ENCODE measurements at places on chromosomes 3 and 15.
A peak's percentile ranks its signal among the peaks of the same experiment; 100 is the strongest.

DNA sequence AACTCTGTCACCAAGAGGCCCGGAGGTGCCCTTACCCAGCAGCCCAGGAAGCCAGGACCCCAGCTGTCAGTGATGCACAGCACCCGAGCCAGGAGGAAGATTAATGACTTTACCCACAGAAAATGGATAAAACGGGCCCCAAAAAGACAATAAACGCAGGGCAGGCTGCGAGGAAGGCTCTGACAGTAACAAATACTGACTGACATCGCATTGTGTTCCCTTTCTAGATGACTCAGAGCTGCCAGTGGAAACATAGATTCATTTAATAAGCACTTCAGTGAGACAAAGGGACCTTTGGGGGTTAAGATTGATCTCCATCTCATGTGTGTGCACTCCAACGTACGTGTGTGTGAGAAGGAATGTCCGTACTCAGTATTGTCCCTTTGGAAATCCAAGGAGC lies 225.3 kb upstream of the PPP2R3A start:
- no peak for DNase-seq

DNA sequence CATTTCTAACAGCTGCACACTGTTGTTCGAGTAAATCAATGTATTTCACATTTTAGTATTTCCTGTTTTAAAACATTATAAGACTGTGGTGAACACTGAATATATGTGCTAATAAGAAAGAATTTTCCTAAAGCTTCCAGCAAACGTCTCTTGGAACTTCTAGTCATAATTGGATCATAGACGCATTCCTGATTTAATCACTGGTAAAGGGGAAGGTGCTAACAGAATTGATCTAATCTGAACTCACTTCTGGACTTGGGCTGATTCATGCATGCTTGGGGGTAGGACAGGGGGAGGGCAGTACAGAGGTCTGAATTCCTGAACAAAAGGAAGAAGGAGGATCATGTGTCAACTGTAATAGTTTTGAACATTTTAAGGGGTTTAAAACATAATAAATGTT lies 7.3 kb upstream of the LEKR1 start:
- DNase-seq, result peak; percentile 38

DNA sequence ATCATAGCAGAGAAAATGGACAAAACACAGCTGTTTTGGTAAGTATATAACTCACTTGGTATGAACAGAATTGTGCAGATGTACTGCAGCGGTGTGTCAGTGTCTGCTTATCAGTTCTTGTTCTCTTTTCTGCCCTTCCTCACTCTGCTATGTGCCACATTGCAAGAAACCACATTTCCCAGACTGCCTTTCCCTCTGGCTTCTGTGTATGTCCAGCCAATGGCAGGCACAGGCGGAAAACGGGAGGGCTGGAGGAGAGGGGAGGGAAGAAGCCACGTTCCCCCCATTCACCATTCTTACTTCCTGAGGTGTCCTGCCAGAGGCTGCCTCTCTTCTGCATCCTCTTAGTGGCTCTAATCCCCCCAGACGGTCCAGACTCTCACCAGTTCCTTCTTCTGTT lies 15.4 kb downstream of the HHLA2 start:
- DNase-seq, result no peak

DNA sequence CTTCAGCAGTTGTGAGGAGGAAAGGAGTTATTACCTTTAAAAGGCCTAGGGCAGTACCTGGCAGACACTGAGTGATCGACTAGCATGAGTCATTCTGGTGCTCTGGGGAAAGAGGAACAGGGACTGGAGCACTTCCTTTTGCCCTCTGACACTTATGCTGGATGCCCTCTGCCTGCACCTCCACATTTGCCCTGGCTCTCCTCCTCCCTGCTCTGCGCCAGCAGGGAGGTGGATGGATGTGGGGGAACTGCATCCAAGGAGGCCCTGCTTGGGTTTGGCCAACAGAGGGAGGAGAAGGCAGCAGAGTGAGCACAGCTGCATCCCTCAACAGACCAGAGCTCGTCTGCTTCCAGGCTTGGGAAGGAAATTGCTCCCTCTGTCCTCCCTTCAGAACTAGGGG lies 75.0 kb downstream of the SEMA5B start:
- DNase-seq, result peak; percentile 78

DNA sequence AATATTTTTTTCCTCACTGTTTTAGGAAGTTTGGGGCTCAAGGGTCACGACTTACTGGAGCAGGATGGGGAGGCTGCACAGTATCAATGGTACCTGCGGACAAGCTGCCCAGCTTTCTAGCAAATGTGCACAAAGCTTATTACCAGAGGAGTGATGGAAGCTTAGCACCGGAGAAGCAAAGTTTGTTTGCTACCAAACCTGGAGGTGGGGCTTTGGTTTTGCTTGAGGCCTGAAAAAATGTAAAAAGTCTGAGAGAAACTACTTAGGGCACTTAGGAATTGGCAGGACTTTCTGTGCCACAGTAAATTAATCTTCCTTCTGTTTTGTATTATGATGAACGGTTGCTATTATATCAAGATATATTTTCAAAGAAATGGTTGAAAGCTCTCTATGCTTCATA lies 95.1 kb upstream of the FGF7 start:
- DNase-seq, result no peak
